HS-5 (cell line): ENCODE measurements at places on chromosomes 2 and 18.

DNA sequence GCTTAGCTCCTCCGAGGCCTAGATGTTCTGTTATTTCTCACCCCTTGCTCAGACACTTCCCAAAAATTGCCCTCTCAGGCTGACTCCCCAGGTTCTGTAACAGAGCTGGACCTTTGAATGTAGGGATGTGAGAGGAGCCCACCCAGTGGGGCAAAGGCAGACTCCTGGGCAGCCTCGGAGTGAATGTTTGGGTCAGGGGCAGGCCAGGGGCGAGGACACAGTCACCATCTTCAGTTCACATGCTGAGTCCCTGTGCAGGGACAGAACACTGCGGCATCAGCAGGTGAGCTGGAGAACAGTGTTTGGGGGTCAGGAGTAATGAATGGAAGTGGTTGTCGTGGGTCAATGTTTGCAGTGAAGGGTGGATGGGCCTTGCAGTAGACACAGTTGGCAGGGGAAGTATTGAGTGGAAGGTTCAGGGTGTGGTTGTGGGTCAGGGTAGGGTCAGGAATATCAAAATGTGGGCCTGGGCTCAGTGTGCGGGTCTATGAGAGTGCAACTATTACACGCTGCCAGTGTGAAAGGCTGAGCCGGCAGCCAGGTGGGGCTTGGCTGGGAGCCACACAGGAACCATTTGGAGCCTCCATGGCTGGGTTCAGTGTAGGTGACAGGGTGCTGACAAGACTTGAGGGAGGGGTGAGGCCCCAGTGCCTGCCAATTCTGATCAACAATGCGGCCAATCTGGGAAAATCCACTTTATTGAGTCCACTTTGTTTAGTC lies 4.4 kb downstream of the IHH start:
- no peak for DNase-seq

DNA sequence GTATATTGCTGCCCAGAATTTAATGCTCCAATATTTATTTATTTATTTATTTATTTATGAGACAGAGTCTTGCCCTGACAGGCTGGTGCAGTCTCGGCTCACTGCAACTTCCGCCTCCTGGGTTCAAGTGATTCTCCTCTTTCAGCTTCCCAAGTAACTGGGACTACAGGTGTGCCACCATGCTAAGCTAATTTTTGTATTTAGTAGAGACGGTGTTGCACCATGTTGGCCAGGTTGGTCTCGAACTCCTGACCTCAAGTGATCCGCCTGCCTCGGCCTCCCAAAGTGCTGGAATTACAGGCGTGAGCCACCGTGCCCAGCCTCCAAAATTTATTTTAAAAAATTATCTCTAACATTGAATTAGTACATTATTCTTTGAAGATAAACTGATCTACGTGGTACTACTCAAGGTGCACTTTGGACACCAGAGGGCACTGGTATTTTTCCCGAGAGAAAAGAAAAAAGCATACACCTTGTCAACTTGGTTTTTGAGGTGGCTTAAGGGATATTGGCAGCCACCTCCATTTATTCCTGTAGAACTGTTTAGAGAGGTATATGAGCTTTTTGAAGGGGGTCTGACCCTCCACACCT lies 1.4 kb upstream of the IDH1 start:
- no peak for DNase-seq

GRCh38 chr18:1308686-1309085 lies 404.0 kb downstream of the ADCYAP1 start:
- no peak for DNase-seq

DNA sequence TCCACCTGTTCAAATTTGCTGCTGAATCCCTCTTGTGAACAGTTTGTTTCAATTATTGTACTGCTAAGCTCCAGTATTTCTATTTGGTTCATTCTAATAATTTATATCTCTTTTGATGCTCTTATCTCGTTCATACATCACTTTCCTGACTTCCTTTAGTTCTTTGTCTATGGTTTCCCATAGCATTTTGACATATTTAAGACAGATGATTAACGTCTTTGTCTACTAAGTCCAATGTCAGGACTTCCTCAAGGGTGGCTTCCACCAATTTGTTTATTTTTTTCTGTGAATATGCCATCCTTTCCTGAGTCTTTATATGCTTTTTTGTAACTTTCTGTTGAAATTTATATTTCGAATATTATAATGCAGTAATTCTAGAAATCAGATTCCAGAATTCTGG lies 9.6 kb downstream of the PIGN start:
- DNase-seq, result no peak

GRCh38 chr2:148546270-148546669 lies 98.3 kb upstream of the EPC2 start:
- DNase-seq, result no peak

DNA sequence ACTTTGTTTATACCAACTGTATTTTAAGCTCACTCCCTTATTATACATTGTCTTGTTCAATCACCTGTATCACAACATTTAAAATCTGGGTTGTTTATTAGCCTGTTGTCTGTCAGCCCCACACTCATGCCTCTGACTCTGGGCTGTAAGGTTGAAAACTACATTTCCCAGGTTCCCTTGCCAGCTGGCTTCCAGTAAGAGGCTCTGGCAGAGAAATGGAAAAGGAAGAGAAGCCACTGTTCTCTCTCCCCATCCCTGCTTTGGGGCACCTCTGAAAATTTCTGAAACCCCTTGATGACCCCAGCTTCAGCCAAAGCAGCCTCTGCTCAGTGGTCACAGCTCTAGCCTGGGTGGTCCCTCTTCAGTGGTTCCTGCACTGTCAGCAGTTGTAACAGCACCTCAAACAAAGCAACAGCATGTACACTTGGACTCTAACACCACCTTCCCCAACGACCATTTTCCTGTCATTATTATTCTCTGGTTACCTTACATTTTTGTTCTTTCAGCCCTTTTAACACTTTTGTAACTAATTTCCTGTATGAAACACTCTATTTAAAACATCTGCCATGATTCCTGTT lies 108.9 kb upstream of the LGALSL start:
- DNase-seq, result no peak

- DNase-seq, result no peak
Observed at GRCh38 chr2:210660-211059, 53.2 kb downstream of the SH3YL1 start.
